B cell (primary cell): ENCODE measurements at places on chromosomes 7 and 10.
A peak's percentile ranks its signal among the peaks of the same experiment; 100 is the strongest.

GRCh38 chr7:44472843-44473242 lies 17.6 kb downstream of the NUDCD3 start:
- DNase-seq, result no peak

DNA sequence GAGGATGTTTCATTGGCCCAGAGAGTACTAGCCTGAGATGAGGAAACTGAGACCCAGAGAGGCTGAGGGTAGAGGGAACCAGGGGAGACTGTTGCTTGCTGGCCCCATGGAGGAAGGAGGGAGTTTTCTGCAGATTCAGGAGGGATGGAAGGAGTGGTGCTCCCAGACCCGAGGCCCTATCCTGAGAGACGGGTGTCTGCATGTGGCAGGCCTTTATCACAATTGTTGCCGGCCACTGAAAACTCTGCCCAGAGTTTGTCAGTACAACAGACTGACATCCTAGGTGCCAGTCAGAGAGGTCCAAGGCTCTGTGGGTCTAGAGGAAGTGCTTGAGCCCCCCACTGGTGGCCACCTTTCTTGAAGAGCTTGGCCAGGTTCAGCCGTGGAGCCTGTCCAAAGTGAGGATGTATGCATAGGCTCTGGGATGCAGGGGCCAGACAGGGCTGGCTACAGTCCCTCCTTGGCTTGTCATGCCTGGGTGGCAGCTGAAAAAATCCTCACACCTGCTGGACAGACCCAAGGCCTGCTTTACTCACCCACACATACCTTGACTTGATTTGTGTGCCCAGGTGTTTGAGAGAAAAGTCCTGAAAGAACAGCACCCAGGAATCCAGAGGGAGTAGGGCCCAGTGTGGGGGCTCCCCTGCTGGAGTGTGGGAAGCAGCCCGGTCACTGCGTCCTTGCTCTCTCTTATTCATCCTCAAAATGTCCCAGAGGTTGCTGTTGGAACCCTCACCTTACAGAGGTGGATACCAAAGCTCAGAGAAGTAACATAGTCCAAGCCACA lies 65.2 kb downstream of the CLRN3 start:
- no peak for DNase-seq

GRCh38 chr10:93071674-93072224 lies 1.9 kb upstream of the CYP26A1 start:
- peak; percentile 21 for DNase-seq

DNA sequence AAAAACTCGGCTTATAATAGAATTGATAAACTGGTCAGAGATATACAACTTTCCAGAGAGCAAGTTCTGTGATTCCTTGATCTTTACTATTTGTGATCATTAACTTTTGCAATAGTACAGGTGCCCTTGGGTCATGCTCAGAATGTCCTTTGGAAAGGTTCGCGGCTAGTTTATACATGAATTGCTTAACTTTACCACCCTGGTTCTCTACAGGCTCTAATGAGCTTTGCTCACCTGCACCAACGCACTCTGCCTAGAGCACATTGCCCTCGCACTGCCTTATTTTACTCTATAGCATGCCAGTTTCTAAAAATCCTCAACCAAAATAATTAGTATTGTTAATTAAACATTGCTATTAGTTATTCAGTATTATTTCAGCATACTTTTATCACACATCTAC lies 931.2 kb upstream of the KCND2 start:
- no peak for DNase-seq

DNA sequence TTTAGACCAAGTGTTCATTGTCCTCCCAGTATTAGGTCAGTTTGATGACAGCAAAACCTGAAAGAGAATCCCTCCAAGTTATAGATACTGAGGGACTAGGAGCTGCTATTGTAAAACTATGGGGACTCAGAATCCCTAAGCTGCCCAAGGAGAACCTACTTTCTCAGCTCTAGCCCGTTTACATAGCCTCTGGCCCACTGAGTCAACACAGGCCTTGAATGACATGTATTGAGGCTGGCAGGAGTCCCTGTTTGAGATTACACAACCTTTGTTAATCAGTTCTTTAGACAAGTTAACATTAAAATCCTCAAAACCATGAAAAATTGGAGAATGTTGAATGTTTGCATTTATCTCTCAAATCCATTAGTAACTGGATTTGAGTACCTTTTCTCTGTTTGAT lies 1079.0 kb downstream of the KCNMA1 start:
- no peak for DNase-seq

DNA sequence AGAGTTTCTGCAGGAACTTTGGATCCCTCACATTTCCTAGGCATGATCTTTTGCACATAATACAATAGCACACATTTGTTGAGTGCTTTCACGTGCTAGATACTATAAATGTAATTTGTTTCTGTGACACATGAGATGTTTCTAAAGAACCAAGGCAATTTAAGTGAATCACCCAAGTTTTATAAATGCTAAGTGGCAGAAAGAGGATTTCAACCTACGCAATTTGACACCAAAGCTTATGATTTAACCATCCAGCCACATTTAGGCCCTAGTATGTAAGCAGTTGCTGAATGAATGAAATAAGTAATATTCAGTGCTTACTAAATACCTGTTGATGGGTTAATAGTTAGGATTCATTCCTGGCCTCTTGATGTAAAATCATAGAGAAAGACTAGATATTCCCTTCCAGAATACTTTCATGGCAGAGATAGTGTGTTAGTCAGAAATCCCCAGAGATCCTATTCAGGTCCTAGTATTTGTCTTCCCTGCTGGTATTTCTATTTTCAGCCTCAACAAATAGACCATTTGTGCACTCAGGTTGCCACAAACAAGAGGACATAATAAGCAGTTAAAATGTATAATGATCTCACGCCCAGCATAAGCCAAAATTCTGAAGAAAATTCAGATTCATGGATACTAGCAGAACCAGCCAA lies 572.6 kb downstream of the IPMK start:
- no peak for DNase-seq

DNA sequence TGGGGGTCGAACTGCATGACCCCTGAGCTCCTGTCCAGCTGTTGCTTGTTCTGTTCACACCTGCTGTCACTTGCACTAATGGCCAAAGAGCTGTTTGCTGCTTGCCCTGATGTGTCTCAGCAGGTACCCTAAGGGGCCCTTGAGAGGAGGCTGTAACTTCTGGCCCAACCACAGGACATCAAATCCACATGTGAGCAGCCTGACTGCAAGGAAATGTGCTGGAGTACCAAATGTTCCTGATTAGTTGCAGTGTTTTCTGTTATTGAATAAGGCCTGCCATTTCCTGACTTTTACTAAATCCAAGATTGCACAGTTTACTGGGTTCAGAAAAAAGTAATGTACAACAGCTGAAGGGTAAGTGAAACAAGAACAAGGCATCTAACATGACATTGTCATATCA lies 91.7 kb upstream of the IL6 start:
- DNase-seq, result no peak

- DNase-seq, result no peak
Measured at GRCh38 chr7:30270921-30271320, 13.5 kb upstream of the ZNRF2 start.

DNA sequence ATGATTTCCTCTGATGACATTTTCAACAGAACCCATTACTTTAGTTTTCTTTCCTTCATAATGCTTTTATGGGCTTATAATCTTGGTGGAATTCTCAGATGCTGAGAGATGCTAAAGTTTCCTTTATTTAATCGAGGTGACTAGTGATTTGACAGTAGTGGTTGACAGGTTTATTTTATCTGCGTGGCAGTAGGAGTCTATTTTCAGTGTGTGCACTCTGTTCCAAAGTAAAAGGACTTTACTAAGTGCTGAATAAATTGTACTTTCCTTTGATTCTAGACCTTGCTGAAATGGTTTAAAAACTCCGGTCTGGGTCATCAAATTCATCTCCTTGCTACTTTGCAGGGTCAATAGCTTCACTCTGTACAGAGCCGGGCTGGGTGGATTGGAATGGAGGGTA lies 900.3 kb downstream of the LRMDA start:
- no peak for DNase-seq

DNA sequence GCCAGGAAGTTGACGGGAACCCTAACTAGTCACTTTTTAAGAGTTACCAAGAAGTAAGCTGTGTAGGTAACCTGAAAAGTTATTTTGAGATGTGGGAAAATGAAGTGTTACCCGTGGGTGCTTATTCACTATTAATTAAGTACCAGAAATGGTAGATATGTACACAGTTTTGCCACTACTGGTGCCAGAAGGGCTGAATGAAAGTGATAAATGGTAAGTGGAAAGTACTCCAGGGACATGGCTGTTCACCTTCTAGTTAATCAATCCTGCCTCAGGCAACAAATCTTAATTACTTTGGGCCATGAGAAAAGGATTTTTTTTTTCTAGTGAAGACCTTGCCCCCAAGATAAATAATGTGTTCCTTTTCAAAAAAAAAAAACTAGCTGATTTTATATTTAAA lies 15.8 kb downstream of the NET1 start:
- no peak for DNase-seq

GRCh38 chr7:156230576-156230975 lies 410.0 kb upstream of the RNF32 start:
- DNase-seq, result no peak

DNA sequence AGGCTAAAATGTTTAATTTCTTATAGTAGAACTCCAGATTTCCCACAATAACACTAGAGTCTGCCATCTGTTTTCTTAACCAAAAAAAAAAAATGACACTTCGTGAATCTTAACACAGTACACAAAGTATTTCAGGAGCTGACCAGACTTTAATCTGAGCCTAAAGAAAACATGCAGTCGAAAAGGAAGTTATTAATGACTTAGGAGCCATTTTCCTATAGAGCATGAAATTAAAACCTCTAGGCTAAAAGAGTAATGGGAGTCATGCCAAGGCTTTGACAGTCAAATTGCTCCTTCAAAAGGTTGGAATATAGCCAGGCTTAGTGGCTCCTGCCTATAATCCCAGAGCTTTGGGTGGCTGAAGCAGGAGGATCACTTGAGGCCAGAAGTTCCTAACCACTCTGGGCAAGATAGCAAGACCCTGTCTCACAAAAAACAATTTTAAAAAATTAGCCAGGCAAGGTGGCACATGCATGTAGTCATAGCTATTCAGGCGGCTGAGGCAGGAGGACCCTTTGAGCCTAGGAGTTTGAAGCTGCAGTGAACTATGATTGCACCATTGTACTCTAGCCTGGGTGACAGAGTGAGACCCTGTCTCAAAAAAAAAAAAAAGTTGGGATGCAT lies 13.6 kb downstream of the MICU1 start:
- no peak for DNase-seq

DNA sequence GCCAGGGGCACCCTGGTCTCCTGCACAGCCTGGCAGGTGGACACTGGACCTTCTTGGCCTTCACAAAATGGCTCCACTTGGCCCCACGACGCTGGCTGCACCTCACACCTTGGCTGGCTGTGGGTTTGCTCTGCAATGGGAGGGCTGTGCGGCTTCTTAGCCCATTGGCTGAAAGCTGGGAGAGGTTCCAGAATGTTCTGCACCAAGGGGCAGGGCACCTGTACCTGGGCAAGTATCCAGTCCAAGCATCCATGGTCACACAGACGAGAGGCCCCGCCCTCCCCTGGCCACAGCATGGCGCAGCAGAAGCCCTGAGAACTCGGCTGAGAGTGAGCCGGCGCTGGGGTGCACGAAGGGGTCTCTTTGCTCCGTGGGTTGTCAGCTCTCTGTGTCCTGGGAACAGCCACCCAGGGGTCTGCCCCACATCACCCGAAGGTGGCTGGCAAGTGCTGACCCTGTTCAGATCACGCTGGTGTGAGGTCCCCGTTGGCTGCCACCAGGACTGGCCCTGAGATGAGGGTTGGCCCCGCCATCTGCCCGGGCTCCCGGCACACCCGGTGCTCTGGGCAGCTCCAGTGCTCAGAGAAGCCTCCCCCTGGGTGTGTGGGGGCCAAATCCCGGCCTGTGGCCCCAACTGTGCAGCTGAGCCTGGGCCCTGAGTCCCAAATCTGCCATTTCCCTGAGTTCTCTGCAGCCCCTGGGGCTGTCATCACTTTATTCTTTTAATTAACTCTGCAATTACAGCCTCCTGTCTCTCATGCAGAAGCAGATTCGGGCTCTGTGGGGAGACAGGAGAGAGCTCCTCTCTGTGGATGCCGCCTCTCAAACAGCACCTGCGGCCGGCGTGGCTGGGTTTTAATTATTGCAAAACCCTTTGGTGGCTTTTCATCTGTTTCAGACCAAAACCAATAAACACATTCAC lies 19.4 kb upstream of the ADGRA1 start:
- no peak for DNase-seq

GRCh38 chr7:44306606-44307005 lies 18.8 kb downstream of the CAMK2B start:
- no peak for DNase-seq

- DNase-seq, result no peak
Measured at GRCh38 chr10:49655099-49655498, 24.4 kb upstream of the C10orf53 start.

- DNase-seq, result no peak
Measured at GRCh38 chr10:74705358-74705980, 120.9 kb upstream of the KAT6B start.

DNA sequence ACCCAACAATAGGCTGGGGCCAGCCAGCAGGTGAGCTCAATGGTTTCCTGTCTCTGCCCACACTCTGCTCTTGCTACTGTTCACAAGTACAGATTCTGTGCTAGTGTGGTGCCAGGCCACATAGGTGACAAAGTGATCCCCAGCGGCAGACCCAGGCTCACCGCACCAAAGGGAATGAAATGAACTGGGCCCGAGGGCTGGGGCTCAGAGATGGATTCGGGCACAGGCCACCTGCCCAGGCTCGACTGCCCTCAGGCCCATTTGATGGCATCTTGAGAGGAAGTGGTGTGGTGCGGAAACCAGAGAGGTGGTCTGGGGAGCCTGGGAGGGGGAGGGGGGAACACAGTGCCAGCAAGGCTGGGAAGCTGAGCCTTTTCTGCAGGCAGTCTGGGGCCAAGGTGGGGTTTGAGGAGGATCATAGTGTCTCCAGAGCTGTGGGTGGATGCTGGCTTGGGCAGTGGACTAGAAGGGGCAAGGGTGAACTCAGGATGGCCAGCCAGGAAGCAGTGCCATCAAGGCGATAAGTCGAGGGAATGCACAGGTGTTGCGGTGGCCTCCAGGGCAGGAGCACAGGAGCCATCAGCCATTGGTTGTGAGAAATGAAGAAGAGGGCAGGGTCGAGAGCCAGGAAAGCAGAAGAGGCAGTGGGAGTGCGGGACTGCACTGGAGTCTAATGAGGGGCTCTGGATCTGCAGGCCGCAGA lies 85.2 kb downstream of the ARHGAP22 start:
- no peak for DNase-seq

- no peak for DNase-seq
Measured at GRCh38 chr7:91557789-91558404, 293.7 kb downstream of the FZD1 start.

DNA sequence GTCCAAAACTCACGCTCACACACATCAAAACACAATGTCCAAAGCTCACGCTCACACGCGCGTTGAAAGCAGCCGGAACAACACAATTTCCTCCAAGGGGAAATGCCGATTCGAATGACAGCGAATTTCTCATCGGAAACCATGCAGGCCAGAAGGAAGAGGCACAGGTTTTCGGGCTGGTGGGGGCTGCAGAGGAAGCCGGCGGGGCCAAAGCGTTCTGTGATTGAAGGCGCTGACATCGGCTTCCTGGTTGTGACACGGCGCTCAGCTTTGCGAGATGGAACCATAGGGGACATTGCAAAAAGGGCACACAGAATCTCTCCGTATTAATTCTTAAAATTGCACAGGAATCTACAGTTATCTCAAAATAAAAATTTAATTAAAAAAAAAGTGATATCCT lies 61.3 kb downstream of the FOXL3 start:
- peak; percentile 30 for DNase-seq
